NCI-H146 (cell line): ENCODE measurements at places on chromosomes 5 and 9.

- no peak for DNase-seq
Observed at GRCh38 chr5:88734983-88735382, 148.0 kb downstream of the MEF2C start.

DNA sequence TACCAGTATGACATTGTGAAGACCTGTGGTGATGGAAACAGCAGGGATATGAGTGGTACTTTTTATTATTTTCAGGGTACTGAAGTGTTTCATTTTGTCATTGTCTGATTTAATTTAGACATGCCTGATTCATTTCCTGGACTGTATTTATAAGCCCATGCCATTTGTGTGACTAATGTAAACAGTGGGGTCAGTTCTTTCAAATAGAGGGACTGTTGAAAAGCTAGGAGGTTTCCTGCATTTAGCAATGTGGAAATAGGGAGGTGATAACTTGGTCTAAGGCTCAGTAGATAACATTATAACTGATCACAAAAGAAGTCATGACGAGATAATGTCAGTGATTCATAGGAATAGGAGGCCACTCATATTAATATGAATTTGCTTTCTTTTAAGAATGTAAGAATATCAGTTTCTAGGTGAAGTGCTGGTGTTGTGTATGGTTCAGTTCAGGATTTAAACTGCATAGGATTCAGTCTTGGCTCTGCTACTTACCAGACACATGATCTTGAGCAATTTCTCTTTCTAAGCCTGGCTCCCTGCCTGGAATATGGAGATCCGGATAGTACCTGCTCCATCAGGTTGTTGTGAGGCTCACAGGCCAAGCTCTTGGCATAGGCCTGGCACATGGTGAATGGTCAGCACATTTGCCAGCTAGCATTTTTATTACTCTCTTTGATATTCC, 7.5 kb downstream of the RASGRF2 start:
- peak; percentile 66 for DNase-seq

DNA sequence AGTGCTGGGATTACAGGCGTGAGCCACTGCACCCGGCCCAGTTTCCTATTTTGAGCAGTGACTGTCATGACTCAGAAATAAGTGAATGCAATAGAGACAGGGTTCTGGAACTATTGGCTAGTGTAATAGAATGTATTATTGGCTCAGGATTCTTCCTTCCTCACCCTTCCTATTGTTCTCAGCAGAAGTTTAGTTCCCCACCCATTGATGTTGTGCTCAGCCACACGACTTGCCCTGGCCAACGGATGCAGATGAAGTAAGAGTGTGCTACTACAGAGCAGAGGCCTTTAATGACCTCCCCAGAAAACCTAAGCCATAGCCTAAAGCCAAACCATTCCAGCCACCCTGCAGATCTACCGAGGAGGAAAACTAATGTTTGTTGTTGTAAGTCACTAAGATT, 287.9 kb downstream of the AGTPBP1 start:
- no peak for DNase-seq

DNA sequence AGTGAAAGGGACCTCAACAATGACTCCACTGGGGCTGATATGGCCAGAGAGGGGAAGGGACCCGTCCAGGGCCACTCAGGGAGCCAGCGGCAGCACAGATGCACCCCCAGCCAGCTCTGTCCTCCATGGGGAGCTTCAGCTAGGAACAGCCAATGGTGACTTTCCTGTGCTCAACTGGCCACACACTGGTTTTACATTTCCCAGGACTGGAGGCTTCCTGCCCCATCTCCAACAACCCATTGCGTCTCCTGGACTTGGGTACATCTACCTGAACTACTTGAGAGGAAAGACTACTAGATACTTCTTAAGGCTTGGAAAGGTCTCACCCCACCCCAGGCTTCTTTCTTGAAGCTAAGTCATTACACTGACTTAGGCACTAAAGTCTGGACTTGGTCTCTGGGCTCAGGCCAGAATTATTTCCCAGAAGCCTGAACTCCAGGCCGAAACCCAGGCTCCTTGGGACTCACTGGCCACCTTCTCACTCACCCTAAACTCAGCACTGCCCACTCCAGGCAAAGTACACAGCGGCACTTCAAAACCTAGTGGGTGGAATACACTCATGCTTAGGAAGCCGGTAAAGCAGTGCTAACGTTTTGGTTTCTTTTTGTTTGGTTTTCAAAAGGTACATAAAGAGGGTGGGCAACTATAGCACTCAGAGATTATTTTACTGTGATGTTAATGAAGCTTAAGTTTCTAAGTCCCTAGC, 1.5 kb downstream of the IGFBPL1 start:
- DNase-seq: no peak

DNA sequence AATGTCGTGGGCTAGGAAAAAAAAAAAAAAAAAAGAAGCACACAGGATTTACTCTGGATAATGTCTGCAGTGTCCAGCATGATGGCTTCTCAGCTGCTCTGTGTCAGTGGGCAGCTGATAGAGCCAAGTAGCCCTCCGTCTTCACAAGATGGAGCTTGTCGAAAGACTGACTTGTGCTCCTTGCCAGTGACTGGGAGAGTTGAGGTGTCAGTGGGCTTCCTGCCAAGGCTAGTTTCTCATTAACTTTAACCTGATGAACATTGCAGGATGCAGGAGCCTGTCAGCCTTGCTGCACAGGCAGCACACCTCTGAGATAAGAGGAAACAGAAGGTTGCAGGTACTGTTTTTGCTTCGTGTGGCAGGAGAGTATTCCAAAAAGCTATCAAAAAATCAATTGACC, 171.4 kb upstream of the SGCD start:
- no peak for DNase-seq

GRCh38 chr5:112551419-112552032, 132.4 kb upstream of the EPB41L4A start:
- DNase-seq: peak; percentile 42

DNA sequence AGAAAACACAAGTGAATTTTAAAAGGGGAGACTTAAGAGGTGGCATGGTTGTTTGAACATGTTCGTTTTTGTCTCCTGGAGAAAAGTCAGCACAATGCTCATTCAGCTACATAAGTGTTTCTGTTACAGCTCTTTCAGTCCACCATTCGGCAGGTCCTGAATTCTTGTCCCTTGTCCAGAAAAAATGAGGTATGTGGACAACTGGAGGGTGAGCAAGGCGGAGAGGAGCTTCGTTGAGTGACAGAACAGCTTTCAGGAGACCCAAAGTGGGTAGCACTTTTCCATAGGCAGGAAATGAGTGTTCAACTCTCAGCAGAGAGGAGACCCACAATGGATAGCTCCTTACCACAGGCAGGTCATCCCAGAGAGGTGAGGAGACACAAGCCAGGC, 4.9 kb downstream of the PDCD1LG2 start:
- no peak for DNase-seq

- DNase-seq: no peak
Observed at GRCh38 chr9:118832371-118832770, 536.9 kb downstream of the BRINP1 start.

DNA sequence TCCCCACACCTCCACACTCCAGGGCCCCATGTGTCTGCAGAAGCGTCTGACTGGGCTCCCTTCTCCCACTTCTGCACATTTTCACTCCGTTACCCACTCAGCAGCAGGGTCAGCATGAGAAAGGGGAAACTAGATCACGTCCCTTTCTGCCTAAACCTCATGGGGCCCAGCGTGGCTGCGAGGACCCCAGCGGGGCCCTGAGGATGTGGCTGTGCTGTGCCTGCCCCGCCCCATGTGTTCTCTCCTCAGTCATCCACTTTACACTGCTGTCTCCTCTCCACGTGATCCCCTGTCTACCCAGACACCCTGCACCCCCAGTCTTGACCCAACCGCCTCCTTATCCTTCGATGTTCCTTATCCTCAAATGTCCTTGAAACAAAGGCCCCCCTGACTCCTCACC, 59.8 kb upstream of the OTULINL start:
- no peak for DNase-seq

GRCh38 chr5:138972230-138972629, 97.1 kb upstream of the LRRTM2 start:
- DNase-seq: no peak

DNA sequence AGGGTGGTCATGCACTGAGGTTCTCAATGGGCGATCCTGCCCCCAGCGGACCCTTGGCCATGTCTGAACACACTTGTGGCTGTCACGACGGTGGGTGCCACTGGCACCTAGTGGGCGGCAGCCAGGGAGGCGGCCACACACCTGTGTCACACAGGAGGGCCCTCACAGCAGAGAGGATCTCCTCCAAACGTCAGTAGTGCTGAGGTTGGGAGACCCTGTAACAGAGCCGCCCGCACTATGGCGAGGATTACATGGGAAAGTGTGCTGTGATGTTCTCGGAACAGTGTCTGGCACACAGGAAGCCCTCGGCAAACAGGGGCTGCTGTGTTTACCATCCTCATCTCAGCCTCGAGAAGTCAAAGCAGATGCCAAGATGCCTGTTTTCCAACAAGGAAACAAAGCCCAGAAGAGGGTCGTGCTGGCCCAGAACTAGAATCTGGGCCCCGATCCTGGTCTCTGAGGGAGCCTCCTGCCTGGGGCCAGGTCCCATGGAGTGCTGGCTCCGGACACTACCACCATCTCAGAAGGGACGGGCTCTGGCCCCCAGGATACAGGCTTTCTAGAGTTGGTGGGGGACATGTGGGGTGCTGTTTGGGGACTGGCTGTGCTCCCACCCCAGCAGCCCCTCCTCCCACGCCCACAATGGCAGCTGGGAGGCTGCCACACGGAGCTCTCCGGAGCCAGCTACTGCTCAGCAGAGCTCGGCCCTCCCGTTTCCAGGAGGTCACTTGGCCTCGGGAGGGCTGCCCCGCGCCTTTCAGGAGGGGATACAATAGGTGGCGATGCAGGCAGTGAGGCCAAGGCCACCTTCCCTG, 48.2 kb downstream of the DBH start:
- DNase-seq: no peak

- peak; percentile 34 for DNase-seq
Observed at GRCh38 chr5:57298985-57299491, 125.2 kb downstream of the GPBP1 start.

DNA sequence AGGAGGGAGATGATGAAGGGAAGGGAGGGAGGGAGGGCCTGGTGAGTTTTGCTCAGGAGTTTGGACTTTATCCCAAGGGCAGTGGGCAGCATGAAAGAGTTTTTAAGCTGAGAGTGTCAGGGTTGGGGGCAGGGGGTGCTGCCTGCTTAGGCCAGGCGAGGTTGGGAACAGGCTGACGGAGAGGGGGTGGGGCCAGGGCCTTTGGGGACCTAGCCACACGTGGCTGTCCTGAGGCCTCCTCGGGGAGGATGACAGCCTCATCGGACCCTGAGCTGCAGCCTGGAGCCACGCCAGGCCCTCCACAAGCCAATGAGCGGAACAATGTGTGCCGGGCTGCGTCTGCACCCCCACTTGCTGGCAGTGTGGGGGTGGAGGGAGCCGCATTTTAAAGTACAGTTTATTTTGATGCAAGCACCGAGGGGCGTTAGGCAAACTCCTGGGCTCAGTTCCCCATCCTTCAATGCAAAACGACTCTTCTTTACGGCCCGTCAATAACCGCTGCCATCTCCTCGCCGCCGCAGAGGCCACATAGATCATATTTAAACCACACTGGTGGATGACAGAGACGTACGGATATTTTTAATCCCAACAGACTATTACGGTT, 5.3 kb upstream of the RXRA start:
- no peak for DNase-seq

- DNase-seq: no peak
Observed at GRCh38 chr9:110655754-110656641, 12.6 kb upstream of the MUSK start.

GRCh38 chr5:69295088-69295754, 37.4 kb downstream of the CCDC125 start:
- no peak for DNase-seq

GRCh38 chr5:82862711-82863110, 214.5 kb downstream of the TMEM167A start:
- DNase-seq: no peak

DNA sequence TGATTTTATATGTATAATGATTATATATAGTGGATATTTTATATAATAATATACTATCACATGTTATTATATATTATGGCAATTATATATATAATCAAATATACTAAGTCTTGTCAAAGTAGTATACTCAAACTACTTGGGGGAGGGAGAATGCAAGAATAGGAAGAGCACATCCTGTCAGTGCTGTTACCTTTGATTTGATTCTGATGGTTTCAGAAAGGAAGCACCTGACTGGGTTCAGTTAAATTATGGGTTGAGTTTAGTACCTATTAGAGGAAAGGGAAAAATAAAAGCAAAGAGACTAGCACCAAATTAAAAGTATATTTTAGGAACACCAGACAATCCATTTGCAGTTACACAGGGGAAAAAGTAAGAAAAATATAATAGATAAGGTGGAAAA, 107.6 kb downstream of the GRIA1 start:
- no peak for DNase-seq

- peak; percentile 4 for DNase-seq
Observed at GRCh38 chr9:29625292-29625731, 2052.0 kb upstream of the C9orf72 start.

DNA sequence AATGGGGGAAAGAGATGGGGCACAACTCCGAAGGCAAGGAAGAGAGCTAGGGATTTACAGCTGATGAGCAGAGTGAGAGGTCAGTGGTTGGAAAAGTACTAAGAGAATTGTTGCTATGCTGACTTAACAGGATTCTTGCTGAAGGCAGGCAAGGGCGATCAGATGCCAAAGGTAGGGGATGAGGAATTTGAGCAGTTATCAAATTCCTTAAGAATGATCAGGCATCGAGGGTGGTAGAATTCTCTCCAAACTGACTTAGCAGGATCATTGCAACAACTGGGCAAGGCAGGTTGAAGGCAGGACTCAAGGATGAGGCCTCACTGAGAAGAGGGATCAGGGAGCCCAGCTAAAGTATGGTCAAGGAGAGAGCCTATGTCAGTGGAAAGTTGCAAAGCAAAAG, 171.0 kb downstream of the HSD17B3 start:
- no peak for DNase-seq

GRCh38 chr9:68581696-68582095, 41.0 kb upstream of the TMEM252 start:
- DNase-seq: no peak

DNA sequence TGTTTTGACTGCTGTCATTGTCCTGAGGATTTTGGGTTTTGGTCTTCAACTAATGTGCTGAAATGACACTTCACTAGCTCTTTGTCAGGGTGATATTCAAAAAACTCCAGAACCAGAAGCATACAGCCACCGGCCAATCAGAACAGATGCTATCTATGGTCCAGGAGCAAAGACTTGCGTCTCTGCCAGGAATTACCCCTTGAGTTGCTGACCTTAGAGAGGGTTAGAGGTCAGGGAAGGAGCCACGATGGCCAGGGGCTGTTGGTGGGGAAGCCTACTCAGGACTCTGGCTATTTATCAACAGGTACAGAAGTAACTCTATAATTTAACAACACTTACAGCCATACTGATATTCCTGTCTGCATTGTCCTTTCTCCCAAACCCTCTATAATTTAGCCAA, 356.8 kb downstream of the EFNA5 start:
- no peak for DNase-seq

DNA sequence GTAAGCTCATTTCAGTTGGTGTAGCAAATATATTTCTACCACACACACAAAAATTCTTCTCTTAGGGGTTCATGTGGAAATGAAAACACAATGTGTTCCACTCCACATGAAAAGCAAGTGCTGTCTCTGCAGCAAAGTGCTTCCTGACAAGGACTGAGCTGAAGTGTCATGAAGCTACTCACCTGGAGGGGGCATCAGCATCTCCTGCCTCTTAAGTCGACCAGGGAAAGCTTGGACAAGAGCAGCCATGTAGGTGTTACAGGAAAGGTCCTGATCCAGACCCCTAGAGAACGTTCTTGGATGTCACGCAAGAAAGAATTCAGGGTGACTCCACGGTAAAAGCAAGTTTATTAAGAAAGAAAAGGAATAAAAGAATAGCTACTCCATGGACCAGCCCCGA, 62.8 kb downstream of the SV2C start:
- DNase-seq: peak; percentile 2
